ENCODE measurements at places on chromosomes 2 and 18.

DNA sequence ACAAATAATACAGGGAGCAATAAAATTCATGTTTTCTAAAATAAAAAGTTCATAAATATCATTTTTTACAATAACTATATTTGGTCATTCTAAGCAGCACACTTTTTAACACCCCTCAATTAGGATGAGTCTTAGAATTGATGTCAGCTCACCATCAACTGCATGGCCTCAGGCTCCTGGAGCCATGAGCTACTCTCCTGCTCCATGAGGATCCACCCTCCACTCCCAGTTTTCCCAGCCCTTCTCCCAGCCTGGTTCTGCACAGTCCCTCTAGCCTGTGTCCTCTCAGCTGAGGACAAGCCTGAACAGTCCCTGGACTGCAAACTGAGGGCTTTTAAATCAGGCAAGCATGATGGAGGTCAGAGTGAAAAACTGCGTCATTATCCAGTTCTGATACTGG is 89.1 kb downstream of the SMC6 start:
- no peak for DNase-seq

- no peak for DNase-seq
Measured at GRCh38 chr18:35045121-35045520, 3.9 kb downstream of the MAPRE2 start.

DNA sequence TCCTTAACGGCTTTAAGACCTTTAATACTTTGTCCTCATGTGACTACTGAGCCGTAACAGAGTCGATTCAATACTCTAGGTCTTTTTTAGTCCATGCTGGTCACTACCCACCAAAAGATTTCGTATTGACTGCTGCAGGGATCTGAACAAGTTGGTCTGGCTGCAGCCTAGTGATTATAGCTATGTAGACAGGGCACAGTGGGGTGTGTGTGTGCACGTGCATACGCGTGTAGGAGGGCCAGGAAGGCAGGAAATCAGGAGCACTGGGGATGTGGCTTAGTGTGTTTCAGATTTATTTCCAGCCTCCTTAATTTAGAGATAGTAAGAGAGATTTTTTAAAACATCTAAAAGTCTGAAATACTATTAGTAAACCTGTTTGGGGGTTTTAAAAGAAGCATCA is 161.4 kb downstream of the MYO3B start:
- no peak for DNase-seq

- no peak for DNase-seq
Measured at GRCh38 chr2:175853616-175853890, 148.5 kb downstream of the LNPK start.

GRCh38 chr2:194559523-194559922 is 1097.5 kb upstream of the SLC39A10 start:
- no peak for DNase-seq

DNA sequence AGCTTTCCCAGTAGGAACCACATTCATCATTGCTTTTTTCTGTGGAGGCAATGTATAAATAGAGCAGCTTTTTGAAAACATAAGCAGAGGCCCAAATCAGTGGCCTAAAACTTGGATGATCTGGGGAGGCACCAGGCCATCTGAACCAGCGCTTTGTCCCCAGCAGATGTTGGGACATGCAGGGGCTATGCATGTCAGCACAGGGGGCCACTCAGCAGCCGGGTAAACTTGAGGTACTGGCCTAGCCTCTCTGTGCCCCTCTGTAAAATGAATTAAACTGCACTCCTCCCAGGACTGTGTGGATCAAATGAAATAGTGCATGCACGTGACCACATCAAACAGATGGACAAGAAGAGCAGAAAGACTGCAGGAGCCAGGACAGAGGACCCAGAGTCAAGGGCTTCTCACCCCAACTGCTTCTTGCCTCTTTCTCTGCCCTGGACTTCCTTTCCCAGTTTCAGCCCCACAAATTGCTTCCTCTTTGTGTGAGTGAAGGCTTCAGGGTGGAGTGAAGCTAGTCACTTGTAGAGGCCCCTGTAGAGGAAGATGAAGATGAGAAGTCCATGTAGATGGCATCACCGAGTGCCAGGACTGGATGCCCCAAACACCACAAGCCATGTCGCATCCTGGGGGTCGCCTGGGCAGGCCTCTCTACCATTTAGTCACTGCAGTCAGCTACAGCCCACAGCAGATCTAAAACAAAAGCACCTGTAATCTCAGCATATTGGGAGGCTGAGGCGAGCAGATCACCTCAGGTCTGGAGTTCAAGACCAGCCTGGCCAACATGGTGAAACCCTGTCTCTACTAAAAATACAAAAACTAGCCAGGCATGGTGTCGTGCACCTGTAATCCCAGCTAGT is 53.2 kb downstream of the IMPA2 start:
- DNase-seq, result no peak

DNA sequence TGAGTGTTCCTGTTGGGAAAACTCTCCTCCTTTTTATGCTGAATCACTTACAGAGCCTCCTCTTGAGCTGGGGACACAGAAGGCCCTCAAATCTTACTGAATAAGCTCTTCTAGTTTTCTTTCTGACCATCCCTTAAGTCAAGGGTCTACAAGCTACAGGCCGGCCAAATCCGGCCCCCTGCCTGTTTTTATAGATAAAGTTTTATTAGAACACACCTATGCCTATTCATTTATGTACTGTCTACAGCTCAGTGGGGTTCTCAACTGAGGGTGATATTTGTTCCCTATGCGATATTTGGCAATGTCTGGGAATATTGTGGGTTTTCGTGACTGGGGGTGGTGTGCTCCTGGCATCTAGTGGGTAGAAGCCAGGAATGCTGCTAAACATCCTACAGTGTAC is 14.0 kb downstream of the CDC42EP3 start:
- no peak for DNase-seq

DNA sequence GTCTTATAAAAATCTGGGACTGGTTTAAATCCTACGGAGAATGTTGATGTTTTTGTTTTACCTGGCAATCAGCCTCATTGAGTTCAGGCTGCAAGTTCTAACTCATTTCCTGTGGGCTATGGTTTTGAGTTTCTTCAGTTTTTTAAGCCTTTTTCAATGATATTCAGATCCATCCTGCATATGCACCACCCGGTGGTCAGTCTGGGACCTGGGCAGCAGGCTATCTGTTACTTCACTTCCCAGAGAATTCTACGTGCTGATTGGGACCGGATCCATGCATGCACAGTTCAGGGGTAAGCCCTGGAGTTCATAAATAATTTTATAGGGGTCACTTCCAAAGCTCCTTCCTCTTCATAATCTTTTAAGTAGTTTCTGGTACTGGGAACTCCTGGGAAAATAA is 339.2 kb upstream of the HNRNPA3 start:
- DNase-seq, result no peak

DNA sequence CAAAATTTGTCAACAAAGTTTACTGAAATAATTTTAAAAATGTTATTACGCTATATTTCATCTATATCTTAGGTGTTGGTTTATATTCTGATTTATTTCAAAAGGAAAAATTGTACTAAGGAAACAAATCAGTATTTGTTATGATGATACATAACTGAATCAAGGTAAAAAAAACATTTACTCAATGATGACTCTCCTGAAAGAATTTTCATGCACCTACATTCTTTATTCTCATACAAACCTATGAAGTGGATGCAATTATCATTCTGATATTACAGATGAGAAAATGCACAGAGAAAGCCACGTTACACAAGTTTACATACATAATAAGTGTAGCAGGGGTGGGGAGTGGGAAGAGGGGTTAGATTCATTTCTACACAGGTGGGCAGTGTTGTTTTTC is 422.4 kb downstream of the DSEL start:
- DNase-seq, result no peak

GRCh38 chr18:63457977-63458376 is 18.8 kb upstream of the SERPINB5 start:
- DNase-seq, result no peak

DNA sequence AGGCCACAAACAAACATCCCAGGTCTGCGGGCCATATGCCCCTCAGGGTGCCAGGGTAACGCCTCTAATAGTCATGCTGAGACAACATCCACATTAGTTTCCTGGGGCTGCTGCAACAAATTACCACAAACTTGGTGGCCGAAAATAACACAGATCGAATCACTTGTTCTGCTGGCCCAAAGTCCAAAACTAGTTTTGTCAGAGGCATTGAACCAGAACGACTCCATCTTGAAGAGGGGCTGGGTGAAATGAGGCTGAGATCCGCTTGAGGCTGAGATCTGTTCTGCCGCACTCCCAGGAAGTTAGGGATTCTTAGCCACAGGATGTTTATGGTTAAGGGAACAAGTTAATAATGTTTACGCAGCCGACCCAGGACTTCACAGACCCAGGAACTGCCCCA is 66.7 kb downstream of the COPS8 start:
- no peak for DNase-seq

- no peak for DNase-seq
Measured at GRCh38 chr2:88211003-88211808, 41.1 kb downstream of the THNSL2 start.

GRCh38 chr2:236215196-236215595 is 47.0 kb upstream of the GBX2 start:
- no peak for DNase-seq

DNA sequence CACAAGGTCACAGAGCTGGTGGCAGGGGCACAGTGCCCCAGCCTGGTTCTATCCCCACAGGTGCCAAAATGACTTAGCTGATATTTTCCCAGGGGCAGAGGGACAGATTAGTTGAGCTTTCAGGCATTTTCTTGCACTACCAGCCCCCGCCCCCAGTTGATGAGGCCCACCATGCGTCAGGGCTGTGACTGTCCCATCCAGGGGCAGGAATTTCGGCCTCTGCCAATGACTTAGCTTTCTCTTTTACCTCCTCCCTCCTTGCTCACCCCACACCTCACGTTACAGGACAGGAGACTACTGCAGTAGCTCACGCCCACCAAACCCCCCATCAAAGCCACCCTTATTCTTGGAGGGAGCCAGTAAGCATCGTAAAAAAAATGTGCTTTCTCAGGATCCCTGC is 31.5 kb downstream of the MRO start:
- DNase-seq, result no peak

DNA sequence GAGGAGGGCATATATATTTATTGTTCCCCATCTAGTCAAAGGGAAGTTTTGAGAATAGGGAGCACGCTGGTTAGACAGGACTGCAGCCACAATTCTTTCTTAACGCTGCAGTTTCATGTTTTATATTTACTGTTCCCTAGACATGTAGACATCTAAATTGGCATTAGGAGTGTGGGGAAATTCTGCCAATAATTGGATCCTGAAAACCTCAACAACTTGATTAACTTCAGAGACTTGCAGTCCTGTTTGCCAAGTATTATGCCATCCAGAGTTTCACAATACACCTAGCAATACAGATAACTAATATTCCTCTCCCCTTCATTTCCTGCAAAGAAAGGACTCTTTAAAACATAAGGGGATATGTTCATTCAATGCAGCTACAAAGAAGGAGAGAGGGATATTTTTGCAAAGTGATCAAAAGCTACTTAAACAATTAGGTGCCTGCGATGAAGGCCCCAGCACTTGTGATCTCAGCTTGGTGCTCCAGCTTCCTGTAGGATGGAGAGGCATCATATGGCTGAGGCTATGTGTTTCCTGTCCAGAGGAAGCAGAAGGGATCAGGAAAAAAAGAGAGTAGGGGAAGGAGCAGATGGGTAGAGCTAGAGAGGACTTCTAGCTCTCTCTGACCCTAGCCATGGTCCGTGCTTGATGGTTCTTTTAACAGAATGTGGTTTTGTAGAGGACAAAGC is 264.4 kb downstream of the MTX2 start:
- DNase-seq, result no peak

- DNase-seq, result no peak
Measured at GRCh38 chr18:44066541-44066940, 614.1 kb upstream of the SETBP1 start.

DNA sequence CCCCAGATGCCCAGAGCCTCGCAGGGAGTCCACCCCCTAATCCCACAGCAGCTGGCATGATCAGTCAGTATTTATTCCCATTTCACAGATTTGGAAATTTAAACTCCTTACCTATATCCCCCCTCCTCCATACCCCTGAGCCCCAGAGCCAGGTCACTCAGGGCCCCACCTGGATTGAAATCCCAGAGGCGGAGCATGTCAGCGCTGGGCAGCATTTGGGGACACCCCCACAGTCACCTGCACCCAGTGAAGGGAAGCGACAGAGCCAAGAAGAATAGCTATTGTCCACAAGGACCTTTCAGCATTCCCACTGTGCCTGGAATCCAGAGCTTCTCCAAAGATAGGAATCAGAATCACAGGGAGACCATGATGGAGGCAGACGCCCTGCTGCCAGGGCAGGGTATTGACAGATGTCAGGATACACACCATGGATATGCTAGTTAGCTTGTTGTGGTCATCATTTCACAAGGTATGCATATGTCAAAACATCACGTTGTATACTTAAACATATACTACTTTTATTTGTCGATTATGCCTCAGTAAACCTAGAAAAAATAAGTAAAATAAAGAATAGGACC is 968 bp upstream of the ASTL start:
- DNase-seq, result no peak

- DNase-seq, result no peak
Measured at GRCh38 chr18:74453642-74454198, 3.4 kb downstream of the DIPK1C start.

DNA sequence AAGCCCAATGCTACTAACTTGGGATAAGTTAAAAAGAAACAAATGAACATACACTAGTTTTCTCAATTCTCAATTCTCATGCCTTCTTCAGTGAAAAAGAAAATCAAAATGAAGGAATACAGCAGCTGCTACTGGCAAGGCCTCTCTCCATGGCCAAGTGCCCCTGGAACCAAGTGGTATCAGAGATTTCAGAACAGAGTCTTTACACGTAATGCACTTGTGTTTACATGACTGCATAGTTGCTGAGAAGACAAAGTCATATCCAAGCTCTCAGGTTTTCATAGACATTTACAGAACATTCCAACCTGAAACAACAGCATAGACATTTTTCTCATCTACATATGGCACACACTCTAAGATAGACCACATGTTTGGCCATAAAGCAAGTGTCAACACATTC is 789.9 kb downstream of the CBLN2 start:
- DNase-seq, result no peak

- no peak for DNase-seq
Measured at GRCh38 chr2:85481818-85482777, 56.9 kb upstream of the MAT2A start.

GRCh38 chr2:120210270-120210693 is 12.9 kb downstream of the TMEM185B start:
- no peak for DNase-seq

DNA sequence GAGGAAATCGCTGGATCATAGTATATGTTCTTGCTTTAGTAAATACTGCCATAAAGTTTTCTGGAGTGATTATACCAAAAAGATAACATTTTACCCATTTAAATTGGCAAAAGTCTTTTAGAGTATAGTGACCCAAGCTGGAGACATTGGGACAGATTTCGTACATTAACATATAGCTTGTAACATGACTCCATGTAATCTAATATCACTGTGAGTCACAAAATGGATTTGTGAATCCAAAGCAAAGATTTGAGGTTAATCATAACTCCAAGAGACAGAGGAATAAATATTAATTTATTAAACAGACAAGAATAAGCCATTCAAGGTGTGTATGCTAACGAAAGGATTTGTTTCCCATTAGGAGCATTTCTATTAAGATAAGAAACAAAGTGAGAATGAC is 45.0 kb upstream of the RMP24 start:
- no peak for DNase-seq

DNA sequence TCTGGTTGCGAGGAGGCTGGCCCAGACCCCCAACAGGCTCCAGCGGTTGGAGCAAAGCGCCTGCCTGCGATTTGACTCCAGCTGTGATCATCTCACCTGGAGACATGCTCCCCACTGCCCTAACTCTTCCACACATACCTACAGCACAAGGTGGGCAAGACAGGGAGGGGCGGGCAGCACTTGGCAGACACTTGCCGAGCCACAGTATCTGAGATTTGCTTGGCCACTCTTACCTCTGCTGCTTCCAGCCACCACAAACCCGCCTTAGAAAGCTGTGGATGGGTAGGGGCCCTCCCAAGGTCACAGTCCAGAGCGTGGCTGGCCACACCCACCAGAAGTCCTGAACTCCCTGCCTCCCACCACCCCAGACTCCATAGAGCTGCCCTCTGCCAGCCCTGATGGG is 8.2 kb downstream of the CYP26B1 start:
- no peak for DNase-seq
